ENCODE measurements at places on chromosomes 4 and X.

GRCh38 chrX:46279925-46280313 lies 265.3 kb downstream of the ZNF674 start:
- no peak for DNase-seq

DNA sequence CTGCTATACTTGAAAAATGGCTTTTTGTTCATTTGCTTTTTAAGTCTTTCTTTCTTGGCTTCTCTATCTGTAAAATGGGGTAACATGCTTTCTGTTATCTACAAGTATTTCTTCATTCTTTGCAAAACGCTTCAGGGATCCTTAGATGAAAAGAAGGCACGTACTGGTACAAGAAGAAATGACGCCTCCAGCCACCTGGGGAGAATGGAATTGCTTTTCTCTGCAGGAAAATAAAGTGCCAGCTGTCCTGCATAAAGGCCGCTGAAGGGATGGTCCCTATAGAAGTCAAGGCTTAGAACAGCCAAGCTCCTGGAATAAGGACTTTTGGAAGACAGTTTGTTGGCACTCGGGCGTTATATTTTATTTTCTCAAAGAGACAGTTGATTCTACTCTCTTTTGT lies 210.8 kb upstream of the RASGEF1B start:
- no peak for DNase-seq

DNA sequence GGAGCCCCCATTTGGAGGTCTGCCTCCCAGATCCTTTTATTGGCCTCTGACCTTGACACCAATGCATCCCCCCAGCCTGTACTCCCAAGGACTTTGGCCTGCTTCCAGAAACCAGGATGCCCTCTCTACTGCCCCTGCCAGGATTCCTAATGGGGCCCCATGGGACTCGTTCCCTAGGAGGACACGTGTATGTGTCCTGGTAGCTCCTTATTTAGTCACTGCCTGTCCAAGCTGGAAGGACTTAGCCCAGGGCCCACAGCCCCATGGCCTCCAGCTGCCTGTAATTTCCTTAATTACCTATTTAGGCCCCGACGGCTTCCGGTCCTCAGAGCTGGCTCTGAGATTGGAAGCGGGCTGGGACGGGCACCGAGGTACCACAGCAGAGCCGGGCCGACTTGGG lies 9.4 kb downstream of the ATP2B3 start:
- no peak for DNase-seq

DNA sequence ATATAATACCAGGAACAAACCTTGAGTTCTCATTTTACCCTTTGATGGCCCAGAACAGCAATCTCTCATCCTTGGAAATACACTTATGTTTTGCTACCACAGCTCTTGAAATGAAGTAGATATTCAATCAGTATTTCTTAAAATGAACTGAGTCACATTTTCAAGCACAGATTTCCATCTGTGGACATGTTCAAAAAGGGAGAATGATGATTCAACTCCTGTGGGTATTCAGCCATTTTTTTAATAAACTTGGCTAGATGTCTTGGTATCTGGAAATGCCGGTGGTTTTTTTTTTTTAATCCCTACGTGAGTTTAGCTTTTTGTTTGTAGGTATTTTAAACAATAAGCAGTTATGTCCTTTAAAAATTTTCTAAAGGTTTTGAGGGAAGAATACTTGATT lies 64.2 kb upstream of the TRPC5OS start:
- DNase-seq = no peak

GRCh38 chr4:128940971-128941370 lies 131.5 kb downstream of the JADE1 start:
- DNase-seq = no peak

GRCh38 chr4:143016171-143016570 lies 168.5 kb upstream of the USP38 start:
- no peak for DNase-seq

GRCh38 chr4:101279377-101279871 lies 67.9 kb downstream of the PPP3CA start:
- DNase-seq = no peak

GRCh38 chrX:73851014-73852009 lies 288.3 kb downstream of the CHIC1 start:
- DNase-seq = no peak

DNA sequence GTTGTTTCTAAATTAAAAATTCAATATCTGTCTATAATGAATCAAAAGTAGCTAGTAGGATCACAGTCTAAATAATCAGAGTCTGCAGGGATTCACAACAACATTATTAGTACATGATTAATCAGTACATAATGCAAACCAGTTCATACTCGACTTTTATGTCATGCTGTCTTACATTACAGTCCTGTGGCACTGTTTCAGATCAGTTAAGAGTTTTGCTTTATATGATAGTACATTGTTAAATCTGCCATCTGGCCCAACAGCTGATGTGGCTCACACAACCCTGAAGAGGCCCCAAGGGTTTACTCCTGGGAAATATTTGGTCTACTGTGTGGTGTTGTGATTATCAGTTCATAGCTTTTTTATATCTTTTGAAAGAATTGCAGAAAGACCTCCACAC lies 247.1 kb upstream of the ETNPPL start:
- no peak for DNase-seq

DNA sequence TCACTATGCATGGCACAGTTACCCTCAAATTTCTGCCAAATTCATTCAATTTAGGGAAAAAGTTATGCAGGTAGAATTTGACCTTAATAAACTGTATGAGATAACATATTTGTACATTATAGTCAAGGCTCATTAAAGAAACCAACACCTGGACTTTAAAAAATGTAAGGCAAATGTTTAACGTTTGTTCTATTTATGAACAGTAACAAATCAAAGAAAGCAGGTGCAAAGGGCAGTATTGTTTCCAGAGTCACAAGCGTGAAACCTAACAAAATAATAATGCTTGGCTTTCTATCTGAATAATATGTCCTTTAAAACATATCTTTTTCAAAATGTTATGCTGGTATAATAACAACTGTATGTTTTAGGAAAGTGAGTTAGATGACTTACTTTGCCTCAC lies 41.2 kb downstream of the LIN54 start:
- no peak for DNase-seq

DNA sequence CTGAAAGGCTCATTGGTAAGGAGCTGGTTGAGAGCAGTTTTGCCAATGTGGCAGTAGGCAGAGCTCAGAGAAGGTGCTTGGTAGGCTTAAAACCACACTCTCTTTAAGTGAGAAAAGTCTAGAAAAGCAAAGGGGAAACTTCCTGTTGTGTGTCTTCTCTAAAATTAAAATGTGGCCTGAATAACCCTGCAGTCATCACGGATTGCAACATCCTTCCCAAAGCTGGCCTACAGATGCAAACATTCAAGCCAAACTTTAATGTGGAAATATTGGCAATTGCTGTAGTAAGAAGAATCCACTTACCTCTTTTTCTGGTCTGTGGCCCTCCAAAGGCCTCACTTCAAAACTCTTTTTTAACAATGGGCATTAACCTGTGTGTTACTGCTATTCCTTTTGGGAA lies 348.5 kb downstream of the OPHN1 start:
- no peak for DNase-seq

- no peak for DNase-seq
These were observed 18.2 kb downstream of the MAGEA9 start for GRCh38 chrX:149799938-149800337.

DNA sequence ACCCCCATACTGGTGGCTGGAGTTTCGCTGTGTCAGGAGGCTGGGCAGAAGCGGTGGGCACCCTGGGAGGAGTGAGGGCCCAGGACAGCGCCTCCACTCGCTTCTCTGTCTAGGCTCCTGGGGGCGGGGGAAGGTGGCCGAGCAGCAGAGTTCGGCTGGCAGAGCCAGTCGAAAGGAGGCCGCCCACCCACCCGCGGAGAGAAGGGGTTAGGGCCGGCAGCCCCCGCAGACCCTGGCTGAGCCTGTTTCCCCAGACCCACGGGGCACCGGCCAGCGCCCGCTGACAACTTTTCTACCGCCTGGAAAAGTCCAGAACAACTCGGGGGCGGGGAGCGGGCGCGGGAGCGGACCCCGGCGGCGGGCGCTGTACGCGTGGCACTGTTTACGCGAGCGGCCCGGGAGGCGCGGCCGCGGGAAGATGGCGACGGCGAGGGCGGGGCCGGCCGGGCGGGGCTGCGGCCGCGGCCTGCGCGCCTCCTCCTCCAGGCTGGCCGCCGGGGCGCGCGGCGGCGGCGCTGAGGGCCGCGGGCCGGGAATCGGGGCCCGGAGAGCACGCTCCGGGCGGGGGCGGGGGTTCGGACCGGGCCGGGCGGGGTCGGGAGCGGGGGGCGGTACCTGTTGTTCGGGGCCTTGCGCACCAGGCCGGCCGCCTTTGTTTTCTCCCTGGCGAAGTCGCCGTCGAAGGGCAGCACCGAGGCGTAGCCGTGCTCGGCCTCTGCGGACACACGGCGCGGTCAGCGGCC lies 628 bp downstream of the MXD4 start:
- peak; percentile 31 for DNase-seq

GRCh38 chr4:160370046-160370445 lies 1267.2 kb downstream of the RAPGEF2 start:
- no peak for DNase-seq

GRCh38 chr4:955161-955921 lies 18.0 kb downstream of the DGKQ start:
- no peak for DNase-seq

GRCh38 chrX:52031371-52031770 lies 37.6 kb downstream of the MAGED4B start:
- DNase-seq = no peak

DNA sequence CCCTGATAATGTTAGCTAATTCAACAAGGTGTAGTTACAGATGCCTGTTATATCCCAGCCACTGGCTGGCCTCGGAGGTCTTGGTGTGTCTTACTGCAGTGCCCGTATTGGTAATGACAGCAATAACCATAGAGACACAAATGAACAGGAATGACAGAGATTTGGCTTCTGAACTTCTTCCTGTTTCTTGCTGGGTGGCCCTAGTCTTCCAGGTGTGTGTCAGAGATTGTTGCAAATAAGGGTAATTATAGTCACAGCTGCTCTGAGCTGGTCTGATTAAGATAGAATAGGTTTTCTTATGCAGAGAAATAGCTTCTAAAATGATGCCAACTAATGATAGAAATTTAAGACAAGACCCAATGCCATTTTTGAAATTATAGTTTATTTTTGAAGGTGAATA lies 64.1 kb upstream of the MAD2L1 start:
- no peak for DNase-seq

DNA sequence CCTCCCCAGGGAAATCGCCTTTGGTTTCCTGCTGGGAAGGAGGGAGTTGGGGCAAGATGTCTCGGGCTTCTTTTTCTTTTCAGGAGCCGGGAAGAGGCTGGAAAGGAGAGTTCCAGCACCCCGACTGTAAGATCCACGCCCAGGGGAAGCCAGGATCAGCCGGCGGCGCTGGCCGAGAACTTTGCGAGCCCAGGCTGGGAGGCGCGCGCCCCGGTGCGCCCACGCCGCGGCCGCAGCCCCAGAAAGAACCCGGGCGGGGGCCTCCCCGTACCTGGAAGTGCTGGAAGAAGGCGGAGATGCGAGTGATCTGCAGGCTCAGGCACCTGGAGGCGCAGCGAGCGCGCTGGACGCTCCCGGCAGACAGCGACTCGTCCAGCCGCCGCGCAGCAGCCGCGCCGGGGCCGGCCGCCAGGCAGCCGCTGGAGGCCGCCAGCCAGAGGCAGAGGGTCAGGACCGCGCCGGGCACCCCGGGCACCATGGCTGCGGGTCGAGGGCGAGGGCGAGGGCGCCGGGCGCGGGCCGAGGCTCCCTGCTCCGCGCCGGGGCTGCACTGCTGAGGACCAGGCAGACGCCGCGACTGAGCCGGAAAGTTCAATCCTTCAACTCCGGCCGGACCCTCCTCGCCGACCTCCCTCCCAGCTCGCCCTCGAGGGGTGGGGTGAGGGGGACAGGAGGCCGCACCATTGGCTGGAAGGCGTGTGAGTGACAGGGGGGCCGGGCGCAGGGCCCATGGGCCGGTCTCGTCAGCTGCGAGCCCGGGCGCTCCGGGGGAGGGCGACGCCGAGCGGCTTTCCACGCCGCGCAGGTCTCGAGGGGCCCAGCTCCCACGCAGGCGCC lies at the start of gene ANOS1:
Gene ANOS1, minus strand, starts transcription at position 579 of the 837 bp plus-strand sequence. Its CDS starts 101 bp downstream, at position 478.
- DNase-seq = no peak

DNA sequence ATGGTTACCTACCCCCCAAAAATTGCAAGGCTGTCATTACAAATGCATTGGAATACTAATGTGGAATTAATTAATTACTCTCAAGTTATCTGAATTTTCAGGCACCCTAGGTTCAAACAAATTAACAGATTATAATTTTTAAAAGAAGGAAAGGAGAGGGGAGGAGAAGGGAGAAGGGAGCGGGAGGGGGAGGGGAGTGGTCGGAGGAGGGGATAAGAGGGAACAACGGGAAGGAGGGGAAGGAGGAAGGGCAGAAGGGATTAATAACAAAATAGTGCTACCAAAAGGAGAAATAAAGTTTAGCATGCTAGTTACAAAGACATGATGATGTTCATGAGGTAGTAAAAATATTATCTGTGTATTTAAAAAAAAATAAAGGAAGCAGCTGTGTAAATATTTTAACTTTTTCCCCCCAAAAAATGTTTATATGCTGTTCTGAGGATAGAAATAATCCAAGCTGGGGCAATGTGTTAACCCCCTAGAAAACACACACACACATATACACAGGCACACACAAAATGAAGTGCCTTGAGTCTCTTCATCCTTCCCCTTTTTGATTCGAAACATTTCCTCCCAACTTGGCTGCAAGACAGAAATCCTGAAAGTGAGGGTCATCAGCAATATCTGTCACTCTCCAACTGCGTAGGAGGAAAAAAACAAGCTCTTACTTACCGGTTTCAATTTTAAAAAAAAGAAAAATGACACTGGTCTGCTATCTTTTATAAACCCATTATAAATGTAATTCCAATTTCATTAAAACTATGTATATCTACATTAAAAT lies 58.8 kb downstream of the PPP3CA start:
- DNase-seq = no peak

DNA sequence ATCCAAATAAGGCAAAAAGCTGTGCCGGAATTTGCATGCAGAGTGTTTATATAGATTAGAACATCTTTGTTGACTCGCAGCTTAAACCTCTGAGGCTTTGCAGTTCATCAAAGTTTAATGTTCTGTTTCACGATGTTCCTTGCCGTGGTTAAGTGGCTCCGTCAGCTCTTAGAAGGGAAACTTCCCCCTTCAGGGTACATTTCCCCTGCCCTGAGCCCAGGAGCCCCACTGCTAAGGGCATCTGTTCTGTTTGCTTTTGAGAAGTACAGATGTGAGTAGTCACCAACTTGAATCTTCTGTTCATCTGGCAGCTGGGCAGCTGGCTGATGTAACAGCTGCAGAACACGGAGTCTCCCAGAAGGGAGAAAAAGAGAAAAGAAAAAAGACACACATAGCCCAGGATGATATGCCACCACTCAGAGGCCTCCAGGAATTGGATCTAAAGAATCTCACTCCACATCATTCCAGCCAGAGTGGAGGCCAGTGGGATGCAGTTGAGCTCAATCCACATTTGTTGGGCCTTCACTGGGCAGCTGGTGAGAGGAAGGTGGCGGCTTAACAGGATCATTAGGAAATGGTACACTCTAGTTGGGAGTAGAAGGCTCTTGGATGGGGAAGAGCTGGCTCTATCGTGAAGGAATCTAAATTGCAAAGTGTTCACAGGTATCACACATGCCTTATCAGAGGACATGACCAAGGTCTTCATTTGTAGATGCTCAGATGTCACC lies 178.7 kb upstream of the RBPJ start:
- no peak for DNase-seq

DNA sequence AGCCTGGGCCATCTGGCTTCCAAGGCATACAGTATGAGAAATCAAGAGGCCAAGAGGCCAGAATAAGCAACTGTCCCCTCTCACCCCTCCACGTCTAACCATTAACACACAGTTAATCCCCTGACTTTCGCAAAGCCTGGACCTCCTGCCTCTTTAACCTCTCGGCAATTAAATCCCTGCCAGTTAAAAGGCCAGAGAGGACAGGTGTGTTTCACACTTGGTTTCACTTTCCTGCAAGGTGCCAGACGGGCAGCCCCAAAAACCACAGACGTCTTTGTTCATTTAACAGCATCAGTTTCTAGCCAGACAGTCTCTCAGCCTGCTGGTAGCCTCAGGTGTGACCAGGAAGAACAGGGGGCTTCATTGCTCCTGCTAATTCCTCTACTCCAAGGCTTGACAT lies 91.1 kb upstream of the KIT start:
- DNase-seq = no peak

All from stimulated activated CD8-positive, alpha-beta memory T cell treated with anti-CD3 and anti-CD28 coated beads, Interleukin-2, amount 100 ng/mL, for 1 hour (primary cell).